Glutamatergic neuron (in vitro differentiated cells): ENCODE measurements at places on chromosomes 13 and 19. TPM values are rescaled to one million over a fixed set of nuclear protein-coding genes. Genes with fewer than 3 reads are reported as not detected.

Gene ZNF549
- total RNA-seq, result 10.8 TPM

Gene KANK3
- total RNA-seq, result 8.9 TPM

Gene CLDN10
- total RNA-seq, result 8.3 TPM

Gene SLC46A3
- 2.3 TPM for total RNA-seq

Gene SSC5D
- total RNA-seq, result 7.6 TPM

Gene KLK6
- total RNA-seq, result not detected

Gene C19orf67
- 0.71 TPM for total RNA-seq

Gene NUFIP1
- 5.7 TPM for total RNA-seq

Gene ZNF749
- total RNA-seq, result 23.3 TPM

Gene EDNRB
- total RNA-seq, result 0.10 TPM

Gene ADM5
- 3.2 TPM for total RNA-seq

Gene ZNF556
- total RNA-seq, result not detected

- DNase-seq, result no peak
Measured at GRCh38 chr13:88112526-88112925, 441.4 kb downstream of the SLITRK5 start.

DNA sequence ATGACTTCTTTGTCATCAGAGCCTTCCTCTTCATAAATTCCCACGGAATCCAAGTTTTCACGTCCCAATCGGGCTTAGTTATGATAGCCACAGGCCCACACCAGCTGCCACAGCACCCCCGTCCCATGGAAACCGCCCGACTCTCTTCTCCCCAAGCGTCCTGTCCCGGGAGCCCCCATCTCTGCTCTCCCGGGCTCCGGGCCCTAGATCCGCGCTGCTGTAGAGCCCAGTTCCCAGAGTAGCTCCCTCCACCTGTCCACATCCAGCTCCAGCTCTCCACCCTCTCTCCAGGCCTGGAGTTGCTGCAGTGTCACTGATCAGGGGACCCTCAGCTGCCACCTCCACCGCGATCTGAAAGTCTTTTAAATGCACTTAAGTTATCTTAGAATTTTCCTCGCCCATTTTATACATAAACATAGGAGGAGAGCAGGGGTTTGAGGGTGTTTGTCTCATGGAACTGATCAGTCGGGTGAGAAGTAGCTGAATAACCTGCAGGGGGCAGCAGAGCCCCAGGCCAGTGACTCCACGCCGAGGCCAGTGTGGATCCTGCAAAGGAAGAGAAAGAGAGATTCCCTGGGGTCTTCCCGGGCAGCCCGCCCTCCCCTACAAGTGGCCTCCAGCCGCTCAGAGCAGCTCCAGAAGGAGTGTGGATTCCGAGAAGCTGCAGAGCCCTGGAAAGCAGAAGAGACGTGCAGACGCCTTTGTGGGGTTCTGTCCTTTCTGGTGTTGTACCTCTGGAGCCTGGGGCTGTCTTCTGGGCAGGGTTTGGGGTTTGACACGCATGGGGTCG is 1.1 kb upstream of the ZNF763 start:
- DNase-seq, result peak; percentile 92

GRCh38 chr19:18637673-18638630 is 1.1 kb downstream of the KLHL26 start:
- no peak for DNase-seq

DNA sequence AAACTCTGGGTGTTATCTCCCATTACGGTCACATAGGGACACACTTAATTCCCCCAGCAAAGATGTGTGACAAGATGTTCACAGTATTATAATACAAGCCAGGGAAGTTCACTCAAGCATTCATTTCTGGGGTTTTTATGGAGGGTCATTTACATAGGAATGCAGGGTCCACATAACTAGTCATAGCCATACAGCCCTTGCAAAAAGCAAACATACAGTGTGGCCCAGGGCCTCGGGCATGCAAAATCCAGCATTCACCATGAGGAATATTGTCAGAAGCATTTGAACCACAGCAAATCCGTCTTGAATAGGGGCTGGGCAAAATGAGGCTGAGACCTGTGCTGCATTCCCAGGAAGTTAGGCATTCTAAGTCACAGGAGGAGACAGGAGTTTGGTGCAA is 13.0 kb upstream of the ZNF460 start:
- DNase-seq, result no peak

- no peak for DNase-seq
Measured at GRCh38 chr19:32457571-32458158, 52.1 kb downstream of the DPY19L3 start.

DNA sequence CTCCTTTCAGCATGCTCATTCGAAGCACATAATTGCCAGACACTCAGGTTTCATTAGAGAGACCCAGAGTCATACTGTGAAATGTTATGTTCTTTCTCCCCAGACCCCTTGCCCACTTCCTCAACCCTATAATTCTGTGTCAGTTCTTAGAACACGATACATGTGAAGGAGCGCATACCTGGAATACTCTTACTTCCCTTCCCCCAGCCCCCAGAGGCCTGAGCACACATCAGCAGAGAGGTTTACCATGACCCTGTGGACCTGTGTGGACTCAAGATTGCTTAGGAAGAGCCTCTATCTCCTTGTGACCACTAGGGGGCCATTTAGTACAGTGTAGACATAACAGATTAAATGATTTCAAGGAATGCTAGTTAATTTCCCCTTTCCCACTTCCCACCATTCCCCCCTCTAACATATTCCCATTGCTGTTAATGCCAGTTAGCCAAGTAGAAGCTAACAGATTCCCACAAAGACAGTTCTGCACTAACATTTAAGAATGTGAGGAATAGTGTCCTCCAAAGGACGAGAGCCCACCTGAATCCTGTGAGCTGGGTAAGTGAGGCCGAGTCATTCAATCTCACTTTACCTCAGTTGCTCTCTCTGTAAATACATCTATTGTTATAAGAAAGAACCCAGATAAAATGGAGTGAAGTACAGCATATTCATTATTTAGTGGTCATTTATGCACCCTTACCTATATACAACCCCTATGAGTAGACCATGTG is 154.2 kb upstream of the MAB21L1 start:
- DNase-seq, result peak; percentile 25

DNA sequence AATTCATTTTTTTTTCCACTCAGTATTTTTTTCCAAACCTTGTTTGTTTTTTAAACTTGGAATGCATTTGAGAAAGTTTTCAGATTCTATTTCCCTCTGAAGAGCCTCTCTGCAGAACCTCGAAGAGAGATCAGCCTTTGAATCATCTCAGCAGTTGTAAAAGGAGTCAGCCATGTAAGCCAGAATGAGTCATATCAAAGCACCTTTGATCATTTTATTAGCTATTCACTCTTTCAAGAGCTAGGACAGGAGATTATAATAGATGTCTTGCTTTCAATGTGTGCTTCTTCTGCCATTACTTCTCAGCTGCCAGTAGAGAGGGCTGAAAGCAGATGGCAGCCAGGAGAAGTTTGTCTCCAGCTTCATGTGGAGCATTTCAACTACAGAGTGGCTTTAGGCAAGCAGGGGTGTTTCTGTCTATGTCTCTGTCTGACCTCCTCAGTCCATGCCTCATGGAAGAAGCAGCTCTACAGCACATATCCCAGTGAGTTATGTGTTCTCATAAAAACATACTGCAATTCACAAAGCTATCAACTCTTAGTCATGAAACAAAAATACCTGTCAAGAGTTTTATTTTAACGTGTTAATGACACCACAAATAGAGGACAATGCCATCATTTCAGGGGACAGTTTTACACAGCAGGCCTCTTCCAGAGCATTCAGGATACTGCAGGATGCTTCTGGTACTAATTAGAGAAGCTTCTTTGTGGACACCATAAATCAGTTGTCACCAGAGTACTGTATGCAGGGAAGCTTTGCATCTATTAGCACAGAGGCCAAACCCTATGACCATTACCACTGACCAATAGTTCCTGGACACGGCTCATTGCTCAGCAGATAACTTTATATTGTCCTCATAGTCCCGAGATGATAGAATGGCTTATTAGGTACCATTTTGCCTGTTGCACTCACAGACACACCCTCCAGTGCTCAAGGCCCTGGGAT is 94.3 kb downstream of the NHLRC3 start:
- DNase-seq, result no peak

DNA sequence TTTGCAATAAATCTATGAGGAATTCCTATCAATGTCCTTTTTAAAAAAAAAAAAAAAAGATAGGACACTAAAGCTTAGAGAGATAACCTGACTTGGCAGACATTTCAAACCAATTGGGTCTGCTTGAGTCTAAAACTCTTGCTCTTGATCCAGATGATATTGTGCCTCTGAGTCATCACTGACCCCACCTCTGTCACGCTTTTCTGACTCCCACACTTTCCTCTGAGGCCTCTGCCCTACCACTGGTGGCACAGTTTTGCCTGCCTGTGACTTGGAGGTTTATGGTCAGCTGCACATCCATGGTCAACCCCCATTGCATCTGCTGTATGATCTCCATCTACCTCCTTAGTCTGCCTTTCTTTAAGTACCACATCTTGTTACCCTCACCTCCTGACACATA is 328.7 kb downstream of the SPRY2 start:
- no peak for DNase-seq

GRCh38 chr19:17679526-17680229 is 8.5 kb downstream of the UNC13A start:
- DNase-seq, result no peak

DNA sequence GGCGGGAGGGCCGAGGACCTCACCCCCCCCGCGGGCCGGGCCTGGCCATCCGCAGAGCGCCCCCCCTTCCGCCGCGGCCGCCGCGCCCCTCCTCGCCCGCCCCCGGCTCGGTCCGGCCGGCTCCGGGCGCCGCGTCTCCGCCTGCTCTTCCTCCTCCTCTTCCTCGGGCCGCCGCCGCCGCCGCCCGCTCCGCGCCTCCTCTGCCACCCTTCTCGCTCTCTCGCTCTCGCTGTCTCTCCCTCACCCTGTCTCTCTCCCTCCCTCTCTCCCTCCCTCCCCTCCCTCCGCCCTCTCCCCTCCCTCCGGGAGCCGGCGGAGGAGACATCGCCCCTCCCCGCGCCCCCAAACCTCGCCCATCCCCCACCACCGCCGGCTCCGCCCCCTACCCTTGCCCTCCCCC is at the start of gene SHANK1:
SHANK1 (minus strand) TSS at position 237 of the 400 bp plus-strand sequence. CDS start 2,883 bp downstream, outside the sequence.
- DNase-seq, result peak; percentile 57

GRCh38 chr13:113110852-113111315 is 5.3 kb downstream of the F7 start:
- peak; percentile 14 for DNase-seq

DNA sequence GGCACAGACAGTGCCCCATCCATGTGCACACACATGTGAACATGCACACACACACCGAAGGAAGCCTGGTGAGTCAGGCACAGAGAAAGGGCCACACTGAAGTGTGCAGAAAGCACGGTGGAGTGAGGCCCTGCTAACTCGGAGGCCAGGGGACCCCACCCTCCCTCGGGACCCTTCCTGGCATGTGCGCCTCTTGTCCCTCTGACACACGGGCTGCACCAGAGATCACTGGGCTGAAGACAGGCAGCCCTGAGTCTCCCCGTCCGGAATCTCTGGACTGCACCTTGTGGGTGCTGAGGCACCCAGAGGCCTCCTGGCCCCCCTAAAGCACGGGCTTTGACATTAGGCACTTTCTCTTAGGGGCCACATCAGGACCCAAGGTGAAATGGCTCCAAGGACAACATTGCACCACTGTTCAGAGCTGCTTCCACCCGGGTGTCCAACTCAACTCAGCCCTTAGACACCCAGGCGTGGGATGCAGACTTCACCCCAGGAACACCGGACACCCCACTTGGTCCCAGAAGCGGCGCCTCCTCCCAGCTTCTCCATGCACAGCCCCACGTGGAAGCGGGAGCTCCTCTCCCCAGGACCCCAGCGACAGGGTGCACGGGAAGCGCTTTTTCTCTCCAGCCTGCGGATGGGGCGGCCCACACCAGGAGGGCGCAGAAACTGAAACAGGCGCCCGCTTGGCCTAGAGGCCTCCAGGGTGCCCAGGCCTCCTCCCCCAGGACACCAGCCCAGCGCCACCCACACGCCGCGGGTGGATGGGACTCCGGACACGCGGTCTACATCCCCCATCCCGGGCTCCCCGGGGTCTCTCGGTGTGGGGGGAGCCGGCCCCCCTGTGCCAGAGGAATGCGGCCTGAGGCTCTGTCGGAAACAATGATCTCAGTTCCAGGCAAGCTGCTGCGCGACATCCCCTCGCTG is 90.2 kb downstream of the SPACA7 start:
- no peak for DNase-seq

- no peak for DNase-seq
Measured at GRCh38 chr13:100625447-100625846, 36.9 kb upstream of the GGACT start.

- DNase-seq, result no peak
Measured at GRCh38 chr13:60028021-60028420, 135.7 kb downstream of the DIAPH3 start.

DNA sequence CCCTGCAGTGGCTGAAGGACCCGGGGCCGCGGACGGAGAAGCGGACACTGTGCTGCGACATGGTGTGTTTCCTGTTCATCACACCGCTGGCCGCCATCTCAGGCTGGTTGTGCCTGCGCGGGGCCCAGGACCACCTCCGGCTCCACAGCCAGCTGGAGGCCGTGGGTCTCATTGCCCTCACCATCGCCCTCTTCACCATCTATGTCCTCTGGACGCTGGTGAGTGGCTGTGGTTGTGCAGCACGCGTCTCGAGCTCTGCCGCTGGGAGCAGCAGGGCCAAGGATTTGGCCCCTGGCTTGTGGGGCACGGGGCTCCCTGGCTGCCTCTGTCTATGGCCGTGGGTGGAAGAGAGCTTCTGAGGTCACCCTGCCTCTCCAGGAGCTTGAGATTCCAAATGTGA is 14.1 kb upstream of the HNRNPM start:
- no peak for DNase-seq

GRCh38 chr19:9205501-9206113 is 13.8 kb downstream of the OR7D4 start:
- peak; percentile 75 for DNase-seq

DNA sequence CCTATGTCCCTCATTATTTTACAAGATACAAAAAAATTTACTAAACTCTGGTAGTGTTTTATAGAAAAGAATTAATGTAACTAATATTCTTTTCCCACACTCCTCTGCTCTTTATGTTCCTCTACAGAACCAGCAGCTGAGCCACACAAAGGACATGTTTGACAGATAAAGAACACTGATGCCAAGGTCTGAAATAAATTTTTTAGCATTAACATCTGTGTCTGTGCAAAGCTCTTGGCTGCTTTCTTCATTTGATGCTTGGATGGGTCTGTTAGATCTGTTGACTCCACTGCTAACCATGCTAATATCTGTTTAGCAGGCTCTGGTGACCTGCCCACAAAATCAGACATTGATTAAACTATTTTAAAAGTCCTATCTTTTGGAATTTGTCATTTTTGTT is 2363.8 kb downstream of the PCDH9 start:
- DNase-seq, result no peak

DNA sequence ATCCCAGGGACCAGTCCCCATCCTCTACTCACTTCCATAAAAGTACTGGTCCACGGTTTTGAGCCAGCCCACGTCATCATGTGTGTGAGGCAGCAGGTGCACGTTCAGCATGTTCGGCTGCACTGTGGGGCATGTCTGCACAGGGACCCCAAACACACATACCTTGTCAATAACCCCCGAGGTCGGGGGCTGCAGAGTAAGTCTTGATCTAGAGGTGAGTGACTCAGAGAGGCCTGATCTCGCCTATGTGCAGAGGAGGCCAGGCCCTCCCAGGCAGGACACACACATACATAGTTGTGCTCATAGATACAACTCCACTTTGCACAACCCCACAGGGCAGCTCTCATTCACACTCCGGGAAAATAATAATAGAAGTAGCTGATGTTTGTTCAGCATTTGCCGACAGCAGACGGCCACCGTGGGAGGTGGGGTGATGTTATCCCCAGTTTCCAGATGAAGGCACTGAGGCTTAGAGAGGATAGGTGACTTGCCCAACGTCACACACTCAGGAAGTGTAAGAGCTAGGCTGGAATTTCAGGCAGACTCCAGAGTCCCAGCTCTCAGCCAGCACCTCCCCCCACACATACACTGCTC is 774 bp downstream of the MAN2B1 start:
- DNase-seq, result no peak
